Hematopoietic multipotent progenitor cell treated with erythropoietin and hydrocortisone succinate and interleukin-3 and kit ligand, for 17 days (in vitro differentiated cells): ENCODE measurements at places on chromosomes 13 and 19.

GRCh38 chr19:2627855-2628254 is 74.6 kb downstream of the GNG7 start:
- no peak for DNase-seq

DNA sequence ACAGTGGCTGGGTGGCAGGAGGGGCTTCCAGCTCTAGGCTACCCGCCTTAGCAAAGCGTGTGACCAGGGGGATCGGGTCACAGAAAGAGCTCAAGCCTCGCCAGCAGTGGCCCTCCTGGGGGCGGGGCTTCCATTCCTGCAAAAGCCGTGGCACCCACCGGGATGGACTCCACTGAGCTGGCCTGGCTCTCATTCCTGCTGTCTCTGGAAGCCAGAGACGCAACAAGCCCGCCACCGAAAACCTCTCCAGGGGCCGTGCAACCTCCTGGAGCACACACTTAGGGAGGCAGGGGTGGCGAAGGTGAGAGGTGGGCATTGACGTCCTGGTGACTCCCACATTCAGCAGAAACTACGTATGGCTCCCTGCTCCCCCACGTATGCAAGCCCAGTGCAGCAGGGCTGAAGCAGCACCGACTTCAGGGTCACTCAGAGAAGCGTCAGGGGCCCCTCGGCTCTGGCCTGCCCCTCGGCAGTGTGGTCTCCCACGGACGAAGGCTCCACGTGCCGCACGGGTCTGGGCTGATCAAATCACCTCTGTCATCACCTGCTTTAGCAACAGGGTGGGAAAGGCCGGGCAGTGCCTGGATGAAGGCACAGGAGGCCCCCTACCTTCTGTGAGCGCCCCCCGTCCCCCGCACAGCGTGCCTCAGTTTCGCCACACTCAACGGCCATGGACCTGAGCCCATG is 3.1 kb downstream of the C19orf25 start:
- no peak for DNase-seq

DNA sequence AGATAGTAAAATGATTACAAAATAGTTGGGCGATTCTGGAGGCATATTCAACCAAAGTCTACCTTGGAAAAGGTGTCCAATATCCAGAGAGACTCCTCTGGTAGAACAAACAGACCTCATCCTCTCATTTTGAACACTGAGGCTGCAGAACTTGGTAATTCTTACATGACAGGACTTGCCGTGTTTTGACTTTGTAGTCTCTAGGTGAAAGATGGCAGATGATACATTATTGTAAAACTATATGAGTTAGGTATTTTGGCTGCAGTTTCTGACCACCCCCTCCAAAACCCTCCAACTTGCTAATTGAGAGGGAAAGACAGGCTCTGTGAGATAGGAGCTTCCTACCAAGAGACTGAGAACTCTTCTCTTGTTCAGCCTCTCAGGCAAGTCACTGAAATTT is 22.6 kb downstream of the SAE1 start:
- no peak for DNase-seq

DNA sequence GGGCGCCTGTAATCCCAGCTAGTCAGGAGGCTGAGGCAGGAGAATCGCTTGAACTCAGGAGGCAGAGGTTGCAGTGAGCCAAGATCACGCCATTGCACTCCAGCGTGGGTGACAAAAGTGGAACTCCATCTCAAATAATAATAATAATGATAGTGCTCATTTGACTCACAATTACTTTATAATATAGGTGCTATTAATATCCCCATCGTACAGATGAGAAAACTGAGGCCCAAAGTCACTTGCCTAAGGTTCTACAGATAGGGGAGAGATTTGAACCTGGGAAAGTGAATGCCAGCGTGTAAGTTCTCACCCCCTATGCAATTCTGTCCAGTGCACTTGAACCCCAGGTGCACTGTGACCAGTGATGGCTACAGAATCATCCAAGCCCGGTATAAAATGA is 5.9 kb downstream of the GMFG start:
- no peak for DNase-seq

DNA sequence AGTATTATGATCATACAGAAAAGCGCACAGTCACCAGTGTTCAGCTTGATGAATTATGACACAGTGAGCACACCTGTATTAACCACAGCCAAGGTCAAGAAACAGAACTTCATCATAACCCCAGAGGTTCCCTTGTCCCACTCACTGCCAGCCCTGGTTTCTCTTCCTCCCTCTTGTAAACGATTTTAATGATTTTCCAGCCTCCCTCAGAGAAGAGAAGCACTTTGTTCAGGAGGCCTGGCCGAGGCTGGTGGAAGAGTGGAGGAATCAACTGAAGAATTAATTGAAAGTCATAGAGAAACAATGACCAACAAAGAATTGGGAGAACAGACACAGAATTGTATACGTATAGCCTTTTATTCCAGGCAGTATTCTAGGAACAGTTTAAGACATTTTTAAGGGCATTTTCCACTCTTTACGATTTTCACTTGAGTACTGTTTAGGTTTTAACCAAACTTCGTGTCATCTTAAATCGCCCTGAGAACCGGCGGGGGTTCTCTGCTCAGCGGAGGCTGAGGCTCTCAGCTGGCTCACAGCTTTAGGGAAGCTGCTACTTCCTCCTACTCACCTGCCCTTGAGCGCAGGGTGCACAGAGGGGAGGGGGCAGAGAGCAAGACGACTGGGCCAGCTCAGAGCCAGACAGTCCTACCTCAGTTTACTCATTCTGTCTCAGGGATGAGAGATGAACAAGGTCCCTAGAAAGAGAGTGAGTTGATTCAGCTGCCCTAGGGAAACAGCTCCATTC is 108.6 kb downstream of the AKAP11 start:
- no peak for DNase-seq

DNA sequence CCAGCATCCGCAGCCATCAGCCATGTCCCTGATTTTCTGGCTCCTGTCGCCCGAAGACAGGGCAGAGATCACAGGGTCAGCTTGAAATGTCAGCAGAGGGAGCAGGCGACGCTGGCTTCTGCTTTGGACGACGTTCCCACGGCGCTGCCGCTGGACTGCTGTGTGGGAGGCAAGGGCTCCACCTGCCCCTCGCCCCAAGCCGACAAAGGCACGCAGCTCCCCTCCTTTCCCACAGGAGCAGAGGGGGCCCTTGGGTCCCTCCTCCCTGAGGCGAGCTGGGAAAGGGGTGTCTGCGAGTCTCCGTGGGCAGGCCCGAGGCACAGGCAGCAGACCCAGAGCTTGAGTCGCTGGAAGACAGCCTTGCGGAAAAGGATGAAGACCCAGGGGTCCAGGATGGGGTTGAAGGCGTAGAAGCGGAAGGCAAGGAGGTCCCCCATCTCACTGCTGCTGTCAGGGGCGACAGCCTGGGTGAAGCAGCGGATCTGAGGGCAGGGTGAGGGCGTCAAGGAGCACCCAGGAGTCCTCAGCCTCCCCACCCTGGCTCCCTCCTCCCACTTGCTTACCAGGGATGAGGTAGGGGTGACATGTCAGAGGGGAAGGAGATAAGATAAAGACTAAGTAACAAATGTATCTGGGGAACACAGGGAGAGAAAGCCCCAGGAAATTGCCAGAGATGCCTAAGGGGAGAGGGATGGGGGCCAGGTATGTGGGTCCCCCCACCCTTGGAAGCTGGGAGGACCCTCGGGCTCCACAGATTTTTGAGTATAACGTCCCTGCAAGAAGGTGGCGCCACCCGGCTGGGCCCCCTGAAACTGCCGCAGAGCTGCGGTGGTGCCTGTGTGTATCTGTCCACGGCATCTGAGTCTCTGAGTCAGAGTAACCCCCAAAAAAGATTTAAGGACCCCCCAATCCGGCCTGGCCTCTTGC is 3.4 kb downstream of the PTGIR start:
- DNase-seq = no peak

DNA sequence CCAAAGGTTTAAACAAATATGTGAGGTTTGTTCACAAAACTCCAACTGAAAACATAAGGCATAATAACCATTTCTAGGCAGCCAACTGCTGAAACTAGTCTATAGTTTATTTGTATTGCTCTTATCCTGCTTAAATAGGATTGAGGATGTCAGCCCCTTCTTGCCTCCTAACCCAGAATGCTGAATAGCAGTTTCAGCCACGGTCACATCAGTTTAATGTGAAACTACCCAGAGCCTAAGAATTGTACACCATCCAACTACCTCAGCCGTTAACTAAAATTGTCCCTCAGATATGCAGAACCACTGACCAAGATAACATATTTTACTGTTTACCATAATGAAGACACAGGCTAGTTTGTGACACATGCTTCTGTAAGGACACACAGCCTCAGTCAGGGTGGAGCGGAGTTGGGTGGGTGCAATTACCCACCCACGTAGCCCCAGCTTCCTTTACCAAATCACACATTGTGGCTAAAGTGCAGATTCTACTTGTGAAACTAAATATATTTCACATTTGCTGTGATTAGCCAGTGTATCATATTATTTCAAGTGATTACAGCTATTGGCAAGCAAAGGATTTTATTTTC is 259.9 kb downstream of the EFNB2 start:
- DNase-seq = no peak

GRCh38 chr13:49220036-49220855 is at the start of gene MLNR:
Gene MLNR (plus strand): TSS chr13:49220338. CDS start chr13:49220338, 0 bp downstream.
- no peak for DNase-seq

DNA sequence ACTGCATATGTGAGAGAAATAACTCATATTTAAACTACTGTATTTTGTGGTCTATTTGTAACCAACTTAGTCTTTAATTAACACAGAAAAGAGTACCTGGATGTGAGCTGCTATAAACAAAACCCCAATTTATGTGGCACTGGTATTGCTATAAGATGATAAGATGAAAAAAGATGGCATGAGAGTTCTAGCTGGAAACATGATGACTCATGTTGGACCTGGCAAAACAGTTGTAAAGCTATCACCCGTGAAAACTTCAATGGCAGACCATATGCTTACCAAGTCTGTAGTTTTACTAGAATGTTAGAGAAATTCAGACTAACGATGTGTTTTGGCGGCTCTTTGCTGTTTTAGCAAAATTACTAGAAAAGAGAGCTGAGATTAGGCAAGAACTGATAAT is 69.6 kb upstream of the PCDH9 start:
- no peak for DNase-seq

- DNase-seq = no peak
These were observed 96.6 kb downstream of the RXFP2 start for GRCh38 chr13:31835932-31836331.

DNA sequence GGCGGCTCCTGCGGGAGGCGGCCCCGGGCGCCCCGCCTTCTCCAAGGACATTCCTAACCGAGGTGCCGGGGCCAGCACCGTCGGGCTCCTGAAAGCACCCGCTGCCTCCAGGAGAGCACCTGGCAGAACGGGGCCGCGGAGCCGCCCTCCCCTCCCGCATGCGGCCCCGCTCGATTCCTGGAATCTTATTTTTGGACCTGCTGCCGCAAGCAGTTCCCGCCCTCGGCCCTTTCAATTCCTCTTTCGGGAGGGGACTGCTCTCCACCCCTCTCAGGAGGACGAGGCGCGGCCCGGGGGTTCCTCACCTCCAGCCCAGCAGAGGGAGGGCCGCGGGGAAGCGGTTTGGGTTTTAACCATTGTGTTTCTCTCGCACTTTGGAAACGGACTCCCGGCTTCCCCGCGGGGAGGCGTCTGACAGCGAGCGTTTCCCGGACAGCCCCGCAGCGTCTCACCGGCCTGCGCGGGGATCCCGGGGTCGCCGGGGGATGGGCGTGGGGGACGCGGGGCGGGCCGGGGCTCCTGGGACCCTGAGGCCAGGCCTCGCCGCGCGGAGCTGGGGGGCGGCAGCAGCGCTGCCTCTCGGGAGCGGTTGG is 849 bp downstream of the GAS6 start:
- no peak for DNase-seq

DNA sequence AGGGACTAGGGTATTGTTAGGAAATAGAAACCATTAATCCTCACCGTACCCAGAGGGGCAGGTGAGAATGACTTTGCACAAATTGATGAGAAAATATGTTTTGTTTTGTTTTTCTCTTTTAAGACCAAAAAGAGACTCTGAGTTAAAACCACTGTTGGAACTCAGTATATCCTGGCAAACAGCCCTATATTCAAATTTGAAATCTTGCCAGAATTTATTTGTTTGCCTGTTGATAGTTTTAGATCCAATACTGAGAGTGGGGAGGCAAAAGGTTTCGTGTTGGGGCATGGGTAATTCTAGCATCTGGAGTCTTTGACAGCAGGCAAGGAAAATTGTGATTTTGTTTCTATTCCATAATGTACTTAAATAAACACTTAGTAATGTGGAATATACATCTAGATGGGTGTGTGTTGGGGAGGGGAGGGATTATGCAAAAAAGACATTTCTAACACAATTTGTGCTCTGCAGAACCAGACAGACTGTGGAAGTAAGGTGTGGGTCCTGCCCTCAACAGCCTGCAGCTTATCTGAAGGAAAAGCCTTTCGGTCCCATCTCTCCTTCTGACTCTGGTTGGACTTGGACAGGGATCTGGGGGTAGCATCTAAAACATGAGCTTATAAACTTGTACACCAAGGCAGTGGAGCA is 190.7 kb downstream of the OXGR1 start:
- no peak for DNase-seq

GRCh38 chr19:20273951-20274570 is 107.0 kb downstream of the ZNF486 start:
- DNase-seq = no peak

DNA sequence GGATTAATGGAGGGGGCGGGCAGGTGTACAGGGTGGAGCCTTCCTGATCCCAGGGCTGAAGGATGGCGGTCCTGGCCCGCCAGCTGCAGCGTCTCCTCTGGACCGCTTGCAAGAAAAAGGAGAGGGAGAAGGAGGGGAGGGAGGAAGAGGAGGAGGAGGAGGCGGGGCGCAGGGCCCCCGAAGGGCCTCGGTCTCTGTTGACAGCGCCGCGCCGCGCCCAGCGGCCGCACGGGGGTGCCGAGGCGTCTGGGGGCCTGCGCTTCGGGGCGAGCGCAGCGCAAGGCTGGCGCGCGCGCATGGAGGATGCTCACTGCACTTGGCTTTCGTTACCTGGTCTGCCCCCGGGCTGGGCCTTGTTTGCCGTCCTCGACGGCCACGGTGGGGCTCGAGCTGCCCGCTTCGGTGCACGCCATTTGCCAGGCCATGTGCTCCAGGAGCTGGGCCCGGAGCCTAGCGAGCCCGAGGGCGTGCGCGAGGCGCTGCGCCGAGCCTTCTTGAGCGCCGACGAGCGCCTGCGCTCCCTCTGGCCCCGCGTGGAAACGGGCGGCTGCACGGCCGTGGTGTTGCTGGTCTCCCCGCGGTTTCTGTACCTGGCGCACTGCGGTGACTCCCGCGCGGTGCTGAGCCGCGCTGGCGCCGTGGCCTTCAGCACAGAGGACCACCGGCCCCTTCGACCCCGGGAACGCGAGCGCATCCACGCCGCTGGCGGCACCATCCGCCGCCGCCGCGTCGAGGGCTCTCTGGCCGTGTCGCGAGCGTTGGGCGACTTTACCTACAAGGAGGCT is at the start of gene PPM1N:
PPM1N (plus strand) TSS at position 33 of the 785 bp plus-strand sequence; CDS start at position 63, 30 bp downstream.
- no peak for DNase-seq

GRCh38 chr19:18789883-18790565 is 1.1 kb downstream of the COMP start:
- no peak for DNase-seq
